ENCODE measurements at places on chromosomes 13 and 19.

- DNase-seq, result no peak
Measured at GRCh38 chr19:13054626-13055212, 47.9 kb downstream of the LYL1 start.

DNA sequence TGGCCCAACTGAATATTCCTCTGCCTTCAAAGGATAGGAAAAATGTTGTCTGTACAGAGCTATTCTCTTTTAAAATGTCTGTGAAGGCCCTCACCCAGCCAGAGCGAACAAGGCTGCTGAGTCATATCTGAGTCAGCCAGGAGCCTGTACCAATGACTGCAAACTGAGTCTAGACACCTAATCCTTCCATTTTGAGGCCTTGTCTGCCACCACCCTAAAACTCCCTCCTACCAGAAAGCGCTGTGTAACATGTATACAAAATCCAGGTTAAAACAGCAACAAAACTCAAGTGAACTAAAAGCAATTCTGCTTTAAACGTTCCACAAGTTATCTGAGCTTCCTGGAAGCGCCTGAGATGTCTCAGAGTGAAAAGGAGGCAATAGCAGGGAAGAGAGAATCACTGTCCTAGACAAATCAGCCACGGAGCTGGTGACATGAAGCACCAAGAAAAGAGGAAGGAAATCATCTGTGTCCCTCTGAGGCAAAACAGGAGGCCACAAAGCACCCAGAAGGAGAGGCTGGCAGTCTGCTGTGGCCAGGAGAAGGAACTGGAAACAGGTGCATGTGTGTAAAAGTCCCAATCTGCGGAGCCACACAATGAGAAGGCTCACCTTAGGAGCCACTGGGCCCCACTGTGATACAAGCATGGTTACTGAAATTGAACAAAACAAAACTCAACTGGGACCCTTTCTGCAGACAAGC is 10.2 kb downstream of the DHRS12 start:
- peak; percentile 75 for DNase-seq

GRCh38 chr13:88339271-88339741 is 668.1 kb downstream of the SLITRK5 start:
- DNase-seq, result no peak

- peak; percentile 61 for DNase-seq
Measured at GRCh38 chr19:1864480-1865171, 1.2 kb upstream of the KLF16 start.

- no peak for DNase-seq
Measured at GRCh38 chr19:49475995-49476880, 2.2 kb downstream of the FLT3LG start.

DNA sequence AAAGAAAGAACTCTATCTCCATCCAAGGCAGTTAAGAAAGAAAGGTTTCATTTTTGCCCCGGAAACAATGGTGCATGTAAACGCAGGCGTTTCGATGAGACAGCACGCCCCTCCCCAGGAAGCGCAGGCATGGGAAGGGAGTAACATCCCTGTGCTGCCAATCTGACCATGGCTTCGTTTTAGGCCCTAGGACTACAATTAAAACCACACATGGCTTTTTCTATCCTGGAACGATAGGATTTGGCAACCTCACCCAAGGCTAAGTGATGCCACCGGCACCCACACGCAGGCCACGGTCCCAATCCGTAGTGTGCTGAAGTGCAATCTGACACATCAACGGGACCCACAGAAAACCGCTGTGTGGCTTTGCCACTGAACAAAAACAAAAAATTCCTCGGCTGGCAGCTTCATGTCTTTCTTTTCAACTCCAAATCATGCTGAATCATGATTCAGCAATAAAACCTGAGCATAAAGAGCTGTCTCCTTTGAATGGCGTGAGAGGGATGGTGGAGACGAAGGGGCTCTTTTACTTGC is 24.2 kb downstream of the RANBP3 start:
- DNase-seq, result peak; percentile 32

GRCh38 chr19:51593138-51593890 is 22.2 kb downstream of the ZNF175 start:
- no peak for DNase-seq

DNA sequence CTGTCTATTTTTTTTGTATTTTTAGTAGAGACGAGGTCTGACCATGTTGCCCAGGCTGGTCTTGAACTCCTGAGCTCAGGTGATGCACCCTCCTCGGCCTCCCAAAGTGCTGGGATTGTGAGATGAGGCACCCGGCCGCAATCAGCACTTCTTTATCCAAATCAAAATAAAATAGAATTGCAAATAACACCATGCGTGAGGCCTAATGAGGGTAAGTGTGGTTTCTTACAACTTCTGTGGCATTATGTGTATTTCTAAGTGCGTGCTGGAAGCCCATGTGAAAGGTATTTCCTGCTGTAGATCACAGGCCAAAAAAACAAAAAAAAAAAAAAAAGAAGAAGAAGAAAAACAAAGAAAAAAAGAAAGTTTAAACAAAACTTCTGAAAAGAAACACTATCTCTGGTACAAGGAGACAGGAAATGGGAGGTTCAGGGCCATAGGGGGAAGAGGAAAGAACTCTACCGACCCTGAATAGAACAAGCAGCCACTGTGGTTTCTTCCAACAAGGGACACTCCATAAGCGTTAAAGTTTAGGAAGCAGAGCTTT is 3.0 kb upstream of the GRAMD1A start:
- no peak for DNase-seq

Data from hematopoietic multipotent progenitor cell treated with erythropoietin and hydrocortisone succinate and interleukin-3 and kit ligand, for 15 days (in vitro differentiated cells).